ENCODE measurements at places on chromosomes 7 and 10. TPM values are rescaled to one million over a fixed set of nuclear protein-coding genes. Genes with fewer than 3 reads are reported as not detected.

The INTS15 gene
- 18.0 TPM for total RNA-seq

The SLC29A4 gene
- total RNA-seq: 1.6 TPM

The GIMAP5 gene
- total RNA-seq: 1.4 TPM

The CCSER2 gene
- total RNA-seq: 17.2 TPM

The GNG11 gene
- total RNA-seq: 48.0 TPM

The EBLN1 gene
- not detected for total RNA-seq

The R3HCC1L gene
- 10.0 TPM for total RNA-seq

The AQP1 gene
- total RNA-seq: 3.8 TPM

The PPRC1 gene
- total RNA-seq: 11.9 TPM

The GHRHR gene
- total RNA-seq: not detected

The TRIM74 gene
- total RNA-seq: not detected

The ZNF212 gene
- 6.1 TPM for total RNA-seq

The NANOS1 gene
- 1.7 TPM for total RNA-seq

The CFTR gene
- not detected for total RNA-seq

The CALHM1 gene
- total RNA-seq: not detected

The ATRNL1 gene
- under 0.01 TPM for total RNA-seq

The TACC2 gene
- total RNA-seq: 6.4 TPM

The HMX2 gene
- not detected for total RNA-seq

The SKIDA1 gene
- total RNA-seq: 2.0 TPM

The UTF1 gene
- not detected for total RNA-seq

The ANKRD22 gene
- 0.44 TPM for total RNA-seq

The MLXIPL gene
- total RNA-seq: not detected

The SFTPA1 gene
- not detected for total RNA-seq

The TMEM213 gene
- total RNA-seq: not detected

The GOLGA7B gene
- not detected for total RNA-seq

The TMEM139 gene
- total RNA-seq: not detected

The ASB4 gene
- total RNA-seq: not detected

The ADAM8 gene
- 1.2 TPM for total RNA-seq

The IDI1 gene
- 33.1 TPM for total RNA-seq

The APBB1IP gene
- 8.4 TPM for total RNA-seq

The RBP3 gene
- total RNA-seq: not detected

The MYL10 gene
- not detected for total RNA-seq

The LRIT1 gene
- not detected for total RNA-seq

The LFNG gene
- 2.7 TPM for total RNA-seq

The PROSER2 gene
- 2.1 TPM for total RNA-seq

The ZNF775 gene
- total RNA-seq: 3.2 TPM

The SPDYE1 gene
- total RNA-seq: not detected

The NEUROD6 gene
- not detected for total RNA-seq

The PKD2L1 gene
- not detected for total RNA-seq

The ARMC10 gene
- total RNA-seq: 34.9 TPM

The LRRC61 gene
- total RNA-seq: 1.6 TPM

The AASS gene
- 11.7 TPM for total RNA-seq

The BTBD16 gene
- not detected for total RNA-seq

The C10orf105 gene
- total RNA-seq: not detected

The SPDYE6 gene
- not detected for total RNA-seq

The OR9A2 gene
- total RNA-seq: not detected

The SGPL1 gene
- total RNA-seq: 12.4 TPM

The ZNF107 gene
- 1.9 TPM for total RNA-seq

The HOXA9 gene
- not detected for total RNA-seq

The CRYGN gene
- total RNA-seq: 0.10 TPM

The SCIN gene
- not detected for total RNA-seq

The NEURL1 gene
- total RNA-seq: 0.68 TPM

The CYP2C8 gene
- not detected for total RNA-seq

The LANCL2 gene
- total RNA-seq: 32.8 TPM

The WDR86 gene
- 2.4 TPM for total RNA-seq
